ENCODE measurements at places on chromosomes 1 and 21.

DNA sequence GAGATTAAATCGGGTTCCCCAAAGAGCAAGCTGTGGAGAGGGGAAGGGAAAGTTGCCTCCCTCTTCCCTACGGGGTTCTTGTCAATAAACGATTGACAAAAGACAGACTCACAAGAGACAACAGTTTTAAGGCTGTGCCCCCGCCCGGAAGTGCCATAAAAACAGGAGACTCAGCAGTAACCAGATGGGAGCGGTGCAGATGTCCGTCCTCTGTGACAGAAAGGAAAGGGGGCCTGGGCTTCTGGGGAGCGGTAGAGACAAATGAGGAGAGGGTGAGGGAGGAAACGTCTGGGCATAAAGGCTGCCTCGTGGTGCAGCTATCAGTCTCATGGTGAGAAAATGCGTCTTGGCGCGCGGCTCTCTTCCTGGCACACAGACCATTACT lies 5.9 kb downstream of the TP73 start:
- no peak for DNase-seq

GRCh38 chr1:205662135-205662738 lies 18.1 kb downstream of the SLC45A3 start:
- no peak for DNase-seq

DNA sequence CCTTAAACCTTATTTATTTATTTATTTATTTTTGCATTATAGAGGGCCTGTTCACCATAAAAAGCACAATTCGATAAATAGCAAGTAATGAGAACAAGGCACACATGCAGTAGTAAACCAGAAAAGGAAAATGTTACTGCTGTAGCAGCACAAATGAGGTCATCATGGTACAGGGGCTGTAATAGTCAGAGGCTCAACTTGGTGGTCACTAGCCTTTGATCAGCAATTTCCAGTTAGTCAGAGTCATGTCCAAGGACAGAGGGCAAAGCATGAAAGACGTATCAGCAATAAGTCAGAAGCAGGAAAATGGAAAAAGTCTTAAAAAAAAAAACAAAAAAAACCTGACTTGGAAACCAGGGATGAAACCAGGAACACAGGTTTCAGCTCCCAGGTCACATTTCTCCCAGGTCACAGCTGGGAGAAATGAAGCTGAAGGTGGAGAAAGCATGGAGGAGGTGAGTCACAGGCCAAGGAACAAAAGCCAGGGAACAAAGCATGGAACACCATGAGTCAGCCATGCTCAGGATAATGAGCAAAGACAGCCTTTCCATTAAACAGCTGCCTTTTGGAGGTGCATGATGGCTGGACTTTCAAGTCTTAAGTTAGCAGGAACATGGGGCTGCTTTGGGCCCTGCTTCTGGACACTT lies 556.3 kb downstream of the LTN1 start:
- DNase-seq, result no peak

DNA sequence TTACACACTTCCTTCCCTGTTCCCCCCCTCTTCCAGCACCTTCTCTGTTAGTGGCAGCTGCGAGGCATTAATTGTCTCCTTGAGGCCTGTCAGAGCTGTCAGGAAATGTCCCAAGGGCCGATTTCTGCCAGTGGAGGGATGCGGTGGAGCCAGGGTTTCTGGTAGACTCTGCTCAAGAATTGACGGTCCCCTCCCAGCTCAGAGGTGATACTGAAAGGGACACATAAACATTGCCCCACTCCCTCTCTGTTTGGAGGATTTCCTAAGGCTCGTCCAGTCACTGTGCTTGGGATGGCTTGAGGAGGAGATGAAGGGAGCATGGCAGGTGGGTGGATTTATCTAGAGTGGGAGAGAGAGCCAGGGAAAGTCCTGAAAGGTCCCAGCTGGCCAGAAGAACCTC lies 61.4 kb upstream of the CD34 start:
- no peak for DNase-seq

- peak; percentile 25 for DNase-seq
Measured at GRCh38 chr1:226223786-226224244, 351 bp downstream of the MIXL1 start.

GRCh38 chr1:185610954-185611353 lies 123.2 kb upstream of the HMCN1 start:
- DNase-seq, result no peak

GRCh38 chr1:183432548-183432875 lies 14.3 kb upstream of the NMNAT2 start:
- DNase-seq, result no peak
